ENCODE measurements at places on chromosomes 7 and 10. TPM values are rescaled to one million over a fixed set of nuclear protein-coding genes. Genes with fewer than 3 reads are reported as not detected.
A peak's percentile ranks its signal among the peaks of the same experiment; 100 is the strongest.

GRCh38 chr7:105987046-105987445 lies 24.0 kb downstream of the CDHR3 start:
- no peak for DNase-seq

DNA sequence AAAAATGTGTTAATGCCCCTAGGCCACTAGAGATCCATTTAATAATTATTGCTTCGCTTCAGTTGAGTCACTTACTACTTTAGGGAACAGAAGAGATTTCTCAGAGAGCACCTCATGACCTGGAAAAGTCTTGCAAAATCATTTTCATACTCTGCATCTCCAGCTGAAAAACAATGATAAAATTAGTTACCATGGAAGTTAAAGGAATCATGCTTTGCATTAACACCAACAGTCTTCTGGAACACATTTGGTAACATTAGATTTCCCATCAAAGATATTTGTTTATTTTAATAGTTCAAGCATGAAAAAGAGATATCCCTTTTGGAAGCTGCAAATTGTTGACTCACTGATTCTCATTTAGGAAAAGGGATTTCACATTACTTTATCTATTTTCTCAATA lies 1.8 kb upstream of the STEAP2 start:
- no peak for DNase-seq

DNA sequence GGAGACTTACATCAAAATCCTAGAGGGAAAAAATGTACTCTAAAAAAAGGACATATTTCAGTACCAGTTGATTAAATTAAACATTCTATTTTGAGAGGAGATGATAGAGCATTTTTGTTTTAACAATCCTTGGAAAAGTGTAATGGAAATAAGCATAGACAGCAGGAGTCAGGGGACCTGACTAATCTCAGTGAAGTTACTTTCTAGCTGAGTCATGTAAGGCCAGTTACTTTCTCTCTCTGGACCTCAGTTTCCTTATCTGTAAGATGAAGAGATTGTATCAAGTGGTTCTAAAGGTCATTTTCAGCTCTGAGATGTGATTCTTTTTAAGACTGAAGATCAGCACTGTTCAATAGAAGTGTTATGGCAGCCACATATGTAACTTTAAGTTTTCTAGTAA lies 44.1 kb downstream of the VTI1A start:
- DNase-seq: no peak

DNA sequence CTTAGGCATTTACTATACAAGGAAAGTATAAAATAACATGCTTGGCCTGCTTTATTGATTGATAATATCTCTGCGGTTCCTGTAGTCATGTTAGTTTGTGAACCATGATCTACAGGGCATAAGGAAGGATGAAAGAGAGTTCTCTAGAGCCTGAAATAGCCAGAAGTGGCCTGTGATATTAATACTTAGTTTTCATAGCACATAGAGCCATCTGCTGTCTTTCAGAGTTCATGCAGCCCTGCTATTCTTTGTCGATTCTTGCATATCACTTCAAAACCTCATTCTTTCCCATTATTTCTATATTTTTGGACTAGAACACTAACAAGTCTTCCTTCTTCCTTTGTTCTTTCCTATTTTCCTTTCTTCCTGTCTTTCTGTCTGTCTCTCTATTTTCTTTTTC lies 26.4 kb upstream of the PRKG1 start:
- no peak for DNase-seq

- DNase-seq: peak; percentile 86
These were observed 55.9 kb downstream of the UPF2 start for GRCh38 chr10:11986593-11987216.

GRCh38 chr7:73717025-73717807 lies 2.3 kb downstream of the STX1A start:
- no peak for DNase-seq

GRCh38 chr7:1802899-1803298 lies 132.8 kb downstream of the ELFN1 start:
- DNase-seq: no peak

GRCh38 chr7:80902019-80902418 lies 16.8 kb downstream of the SEMA3C start:
- no peak for DNase-seq

DNA sequence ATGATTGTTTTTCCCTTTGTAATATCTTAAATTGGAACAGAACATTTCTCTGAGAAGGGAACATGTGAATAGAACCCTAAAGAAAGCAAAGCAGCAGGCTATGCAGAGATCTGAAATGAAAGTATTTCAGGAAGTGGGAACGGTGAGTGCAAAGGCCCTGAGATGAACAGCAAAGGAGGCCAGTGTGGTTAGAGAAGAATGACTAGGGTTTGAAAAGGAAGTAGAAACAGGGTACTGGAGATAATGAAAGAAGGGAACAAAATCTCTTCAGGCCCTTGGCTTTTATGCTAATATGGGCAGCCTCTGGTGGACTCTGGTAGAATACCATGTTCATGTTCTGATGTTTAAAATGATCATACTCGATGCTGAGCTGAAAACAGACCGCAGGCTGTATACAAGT lies 22.2 kb downstream of the ARHGAP21 start:
- DNase-seq: no peak

DNA sequence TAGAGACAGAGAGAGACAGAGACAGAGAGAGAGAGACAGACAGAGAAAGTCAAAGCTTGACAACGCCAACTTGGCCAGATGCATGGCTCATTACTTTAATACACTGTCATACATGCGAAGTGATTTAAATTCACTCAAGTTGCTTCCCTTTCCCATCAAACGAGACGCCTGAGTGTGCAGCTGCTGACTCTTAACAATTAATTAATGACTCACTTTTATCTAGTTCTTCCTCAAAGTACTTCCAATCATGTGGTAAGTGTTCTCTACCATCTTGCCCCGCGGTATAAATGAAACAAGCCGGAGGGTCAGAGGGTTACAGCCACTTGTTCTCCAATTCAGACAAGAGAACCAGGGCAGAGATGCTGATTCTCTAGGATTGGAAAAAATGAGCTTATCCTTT lies 90.8 kb downstream of the SFMBT2 start:
- no peak for DNase-seq

GRCh38 chr10:44567471-44567870 lies 182.6 kb upstream of the CXCL12 start:
- DNase-seq: no peak

- DNase-seq: no peak
These were observed 99.6 kb upstream of the KMT2E start for GRCh38 chr7:104914421-104914820.

GRCh38 chr7:2151801-2152612 lies 80.7 kb downstream of the MAD1L1 start:
- DNase-seq: no peak

DNA sequence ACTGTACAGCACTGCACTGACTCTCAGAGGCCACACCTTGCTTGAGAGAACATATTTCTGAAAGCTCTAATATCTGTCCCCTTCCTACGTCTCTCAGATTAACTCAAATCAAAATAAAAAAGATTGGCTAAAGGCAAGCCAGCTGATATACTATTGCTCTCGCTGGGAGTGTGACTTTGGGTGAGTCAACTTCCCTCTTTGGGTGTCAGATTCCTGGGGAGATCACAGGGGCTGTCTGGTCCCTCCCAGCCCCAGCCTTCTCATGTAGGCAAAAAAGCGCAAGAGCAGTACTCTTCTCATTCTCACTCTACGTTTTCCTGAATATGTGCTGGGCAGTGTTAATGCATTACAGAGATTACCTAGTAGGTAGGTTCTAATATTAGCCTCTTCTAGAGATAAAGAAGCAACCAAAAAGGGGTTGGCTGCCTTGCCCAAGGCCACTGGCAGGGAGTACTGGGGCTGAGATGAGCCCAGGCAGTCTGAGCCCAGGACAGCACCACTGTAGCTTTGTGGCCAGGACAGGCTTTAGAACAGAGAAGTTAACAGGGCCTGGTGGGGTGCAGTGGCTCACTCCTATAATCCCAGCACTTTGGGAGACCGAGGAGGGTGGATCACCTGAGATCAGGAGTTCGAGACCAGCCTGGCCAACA lies 9.1 kb upstream of the DENND2A start:
- DNase-seq: no peak

DNA sequence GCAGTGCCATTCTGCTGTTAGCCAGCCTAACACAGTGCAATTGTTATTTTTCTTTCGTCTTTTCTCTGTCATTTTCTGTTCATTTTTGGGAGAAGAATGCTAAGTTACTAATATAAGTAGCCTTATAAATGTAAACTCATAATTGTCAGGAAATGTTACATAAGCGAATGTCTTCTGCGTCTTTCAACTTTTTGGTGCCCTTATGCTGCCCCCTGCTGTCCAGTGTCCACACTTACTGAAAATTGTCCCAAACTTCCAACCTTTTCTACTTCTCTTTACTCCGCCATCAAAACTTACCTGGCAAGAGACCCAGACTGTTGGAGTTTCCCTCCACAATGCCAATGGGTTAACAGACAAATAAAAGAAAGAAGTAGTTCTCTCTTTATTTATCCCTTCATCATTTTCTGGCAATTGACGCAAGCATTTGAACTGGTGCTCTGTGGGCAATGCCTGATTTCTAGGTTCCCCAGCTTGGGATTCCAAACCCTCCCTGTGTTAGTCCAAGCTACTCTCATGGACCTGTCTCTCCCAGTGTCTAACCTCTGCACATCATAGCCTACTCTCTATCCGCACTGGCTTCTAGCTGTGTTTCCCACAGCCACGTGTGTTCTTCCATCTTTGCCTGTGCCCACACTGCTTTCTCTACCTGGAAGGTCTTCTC lies 21.0 kb upstream of the EPC1 start:
- no peak for DNase-seq

DNA sequence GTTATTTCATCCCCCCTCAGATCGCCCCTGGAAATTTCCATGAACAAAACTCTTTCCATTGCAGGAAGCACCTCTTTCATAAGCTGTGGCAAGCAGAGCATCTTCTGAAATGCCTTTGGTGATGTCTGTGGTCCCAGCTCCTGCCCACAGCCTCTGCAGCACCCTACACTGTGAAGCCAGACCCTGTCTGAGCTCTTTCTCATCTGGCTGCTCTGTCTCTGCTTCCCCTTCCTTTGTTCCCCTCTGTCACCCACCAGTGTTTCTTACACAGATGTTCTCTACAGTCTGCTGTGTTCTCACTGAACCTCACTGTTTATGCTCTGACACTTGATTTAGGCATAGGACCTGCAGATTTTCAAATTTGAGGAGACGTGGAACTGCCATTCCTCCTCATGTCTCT lies 1.9 kb upstream of the TAS2R39 start:
- DNase-seq: no peak

- no peak for DNase-seq
These were observed 159.3 kb upstream of the GALNT17 start for GRCh38 chr7:70972693-70973092.

- no peak for DNase-seq
These were observed 89.2 kb downstream of the RNF216 start for GRCh38 chr7:5692112-5692844.

DNA sequence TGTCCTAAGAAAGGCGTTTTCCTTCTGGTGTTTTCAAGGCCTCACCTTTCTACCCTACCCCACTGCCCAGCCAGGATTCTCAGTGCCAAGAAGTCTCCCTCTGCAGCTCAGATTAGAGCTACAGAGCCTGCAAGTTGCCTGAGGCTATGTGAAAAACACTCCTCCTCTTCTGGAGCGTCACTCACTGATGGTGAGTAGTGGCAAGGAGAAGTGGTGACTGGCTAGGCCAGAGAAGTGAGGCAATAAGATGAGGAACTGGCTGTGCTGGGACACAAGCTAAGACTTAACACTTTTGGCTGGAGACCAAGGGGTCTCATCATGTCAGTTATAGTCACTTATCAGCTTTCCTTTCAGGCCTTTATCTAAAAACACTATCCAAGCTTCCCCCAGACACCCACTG lies 86.7 kb upstream of the PRKAR2B start:
- DNase-seq: no peak

DNA sequence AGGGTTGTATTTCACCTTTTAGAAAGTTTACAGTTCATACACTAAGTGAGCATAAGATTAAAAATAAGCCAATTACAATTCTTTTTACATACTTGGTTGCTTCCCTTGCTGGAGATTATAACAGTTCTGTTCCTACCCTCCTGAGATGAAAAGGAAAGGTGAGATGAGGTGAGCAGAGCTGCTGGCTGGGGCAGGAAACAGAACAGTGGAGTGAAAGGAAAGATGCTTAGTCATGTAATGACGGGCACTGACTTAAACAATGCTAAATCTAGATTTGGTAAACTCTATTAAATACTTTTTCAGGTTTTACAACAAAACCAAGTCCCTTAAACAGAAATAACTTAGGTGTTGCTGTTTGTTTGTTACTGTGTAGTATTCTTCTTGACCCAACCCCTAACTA lies 19.9 kb upstream of the ZEB1 start:
- no peak for DNase-seq

GRCh38 chr10:87508837-87509236 lies 4.1 kb downstream of the MINPP1 start:
- DNase-seq: no peak

GRCh38 chr7:155693826-155694225 lies 49.4 kb downstream of the RBM33 start:
- DNase-seq: no peak

- no peak for DNase-seq
These were observed 6.1 kb downstream of the LRRTM3 start for GRCh38 chr10:66931949-66932343.

Gene VPS50
- 28.8 TPM for total RNA-seq

Gene TBX20
- 0.12 TPM for total RNA-seq

Gene HGF
- 42.0 TPM for total RNA-seq

Gene NACAD
- 2.0 TPM for total RNA-seq

Gene CRPPA
- 2.1 TPM for total RNA-seq

Gene ZNF804B
- not detected for total RNA-seq

Gene CDNF
- 0.71 TPM for total RNA-seq

Gene SVOPL
- total RNA-seq: not detected

Gene FANK1
- total RNA-seq: 4.4 TPM

Gene ADARB2
- 0.76 TPM for total RNA-seq

Gene PDZD7
- 0.96 TPM for total RNA-seq

Measured in left lung (tissue), 14 donors.